ENCODE measurements at places on chromosomes 7 and 10.

- no peak for DNase-seq
Observed at GRCh38 chr7:90617442-90617841, 21.3 kb downstream of the CDK14 start.

DNA sequence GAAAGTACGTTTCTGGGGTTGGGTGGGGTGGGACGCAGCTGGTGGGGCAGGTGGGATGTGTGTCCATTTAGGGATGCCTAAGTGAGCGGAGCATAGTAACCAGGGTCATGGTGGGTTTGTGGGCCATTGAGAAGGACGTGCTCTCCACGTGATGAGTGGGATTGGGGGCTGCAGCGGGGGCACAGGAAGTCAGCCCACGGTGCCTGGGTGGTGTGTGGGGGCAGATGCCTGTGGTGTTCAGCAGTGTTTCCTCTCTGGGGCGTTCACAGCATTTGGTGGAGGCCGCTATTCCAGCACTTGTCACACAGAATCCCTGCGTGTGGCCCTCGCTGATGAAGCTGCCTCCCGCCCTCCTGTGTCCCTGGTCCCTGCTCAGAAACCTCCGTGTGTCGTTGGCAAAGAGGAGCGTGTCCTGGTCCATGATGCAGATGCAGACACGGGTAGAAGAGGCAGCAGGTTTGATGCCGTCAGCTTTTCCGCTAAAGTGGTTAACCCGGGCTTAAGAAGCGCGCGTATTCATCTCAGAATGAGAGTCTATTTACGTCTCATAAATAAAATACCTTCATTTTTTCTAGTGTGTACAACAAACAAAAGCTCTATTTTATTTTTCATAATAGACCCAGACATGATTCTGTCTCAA, 274.2 kb downstream of the ADARB2 start:
- no peak for DNase-seq

DNA sequence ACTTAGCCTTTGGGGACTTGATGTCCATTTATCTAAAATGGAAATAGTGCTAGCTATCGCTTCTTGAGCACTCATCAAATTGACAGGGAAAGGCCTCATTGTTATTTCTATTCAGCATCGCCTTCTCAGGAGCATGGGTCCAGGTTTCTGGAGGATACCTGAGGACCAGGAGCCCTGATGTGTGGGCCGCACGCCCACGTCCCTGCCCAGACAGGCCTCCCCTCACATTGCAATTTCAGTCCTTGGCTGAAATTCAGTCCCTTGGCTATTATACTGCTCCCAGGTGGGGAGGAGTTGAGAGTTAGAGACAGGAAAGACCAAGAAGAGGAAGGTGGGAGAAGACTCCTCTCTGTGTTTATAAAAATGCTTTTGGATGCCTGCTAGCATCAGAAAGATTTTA, 38.9 kb downstream of the GPRIN2 start:
- DNase-seq = no peak

DNA sequence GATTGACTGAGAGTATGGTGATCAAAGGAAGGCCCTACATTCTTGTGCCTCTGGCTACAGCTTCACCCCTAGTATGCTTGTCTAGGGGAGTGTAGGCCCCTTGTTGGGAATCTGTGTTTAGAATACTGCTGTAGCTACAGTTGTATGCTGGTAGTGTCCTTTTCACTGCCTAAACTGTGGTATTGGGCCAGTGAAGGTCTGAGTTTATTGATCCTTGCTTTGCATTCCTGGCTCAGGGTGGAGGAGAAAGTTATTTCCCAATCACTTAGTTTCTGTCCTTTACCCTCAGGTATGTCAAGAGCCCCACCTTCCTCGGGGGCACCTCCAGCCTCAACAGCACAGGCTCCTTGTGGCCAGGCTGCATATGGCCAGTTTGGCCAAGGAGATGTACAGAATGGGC, 6.6 kb downstream of the SEC24C start:
- no peak for DNase-seq

GRCh38 chr10:70828923-70829322, 13.2 kb downstream of the SGPL1 start:
- no peak for DNase-seq

DNA sequence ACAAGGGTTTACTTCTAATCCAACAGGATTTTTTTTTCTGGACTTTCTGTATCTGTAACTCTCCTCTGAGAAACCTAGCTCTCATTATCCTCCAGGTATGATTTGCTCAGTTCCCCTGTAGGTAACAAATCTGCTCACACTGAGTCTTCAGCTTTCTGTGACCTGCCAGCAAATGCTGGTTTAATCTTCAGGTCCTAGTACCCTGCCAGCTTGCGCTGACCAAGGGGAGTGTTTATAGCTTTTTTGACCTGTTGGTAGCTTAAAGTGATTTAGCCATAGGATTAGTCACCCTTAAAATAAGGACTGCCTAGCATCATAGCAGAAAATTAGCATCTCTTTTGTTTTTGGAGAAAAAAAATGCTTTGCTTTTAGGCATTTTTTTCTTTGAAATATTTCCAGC, 22.4 kb downstream of the SND1 start:
- DNase-seq = no peak
